Stimulated activated CD8-positive, alpha-beta memory T cell treated with anti-CD3 and anti-CD28 coated beads, Interleukin-4, amount 100 ng/mL, for 48 hours (primary cell): ENCODE measurements at places on chromosomes 1 and 21.

DNA sequence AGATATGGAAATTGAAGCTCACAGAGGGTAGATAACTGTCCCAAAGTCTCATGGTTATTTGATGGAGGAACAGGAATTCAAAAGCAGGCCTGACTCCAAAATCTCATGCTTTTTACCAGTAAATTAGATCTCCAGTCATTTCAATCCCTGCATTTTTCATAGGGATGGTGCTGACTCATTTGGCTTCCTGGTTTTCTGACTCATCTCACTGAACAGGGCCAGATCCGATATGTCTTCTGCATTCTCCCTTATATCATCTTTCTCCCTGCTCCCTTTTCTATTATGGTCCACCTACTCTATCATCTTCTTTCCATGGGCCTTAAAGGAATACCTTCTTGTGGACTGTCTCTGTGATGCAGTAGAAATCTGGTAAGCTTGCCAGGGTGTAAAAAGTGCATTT lies 187.2 kb downstream of the FGGY start:
- no peak for DNase-seq

GRCh38 chr1:157519451-157519850 lies 32.9 kb downstream of the FCRL5 start:
- DNase-seq = no peak

- DNase-seq = no peak
These were observed 144.5 kb downstream of the TM2D1 start for GRCh38 chr1:61580417-61580816.

DNA sequence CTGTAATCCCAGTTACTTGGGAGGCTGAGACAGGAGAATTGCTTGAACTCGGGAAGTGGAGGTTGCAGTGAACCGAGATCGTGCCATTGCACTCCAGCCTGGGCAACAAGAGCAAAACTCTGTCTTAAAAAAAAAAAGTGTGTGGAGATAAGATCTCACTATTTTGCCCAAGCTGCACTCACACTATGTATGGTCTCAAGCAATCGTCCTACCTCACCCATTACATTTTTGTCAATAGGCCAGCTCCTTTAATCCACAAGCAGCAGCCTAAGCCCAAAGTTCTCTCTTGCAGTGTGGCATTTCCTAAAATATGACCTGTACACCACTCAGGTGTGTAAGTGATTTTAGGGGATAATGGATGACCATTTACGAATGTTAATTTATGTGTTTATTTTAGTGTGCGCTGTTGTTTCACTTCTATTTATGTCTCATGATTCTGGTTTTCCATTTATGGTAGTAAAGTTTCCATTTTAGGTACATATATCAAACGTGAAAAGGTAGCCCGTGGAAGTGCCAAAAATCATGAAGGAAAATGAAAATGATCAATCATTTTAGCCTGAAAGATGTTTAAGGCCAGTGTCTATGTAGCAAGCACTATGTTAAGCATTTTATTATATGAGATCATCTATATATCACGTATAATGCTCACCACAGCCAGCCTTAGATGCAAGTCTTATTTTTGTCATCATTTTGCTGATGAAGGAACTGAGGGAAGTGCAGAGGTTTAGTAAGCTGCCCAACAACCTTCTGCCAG lies 5.6 kb downstream of the LCK start:
- DNase-seq = no peak

- DNase-seq = peak; percentile 67
These were observed 736 bp downstream of the KCNC4 start for GRCh38 chr1:110210604-110211495.

- DNase-seq = no peak
These were observed 38.1 kb downstream of the C1orf21 start for GRCh38 chr1:184424945-184425344.

DNA sequence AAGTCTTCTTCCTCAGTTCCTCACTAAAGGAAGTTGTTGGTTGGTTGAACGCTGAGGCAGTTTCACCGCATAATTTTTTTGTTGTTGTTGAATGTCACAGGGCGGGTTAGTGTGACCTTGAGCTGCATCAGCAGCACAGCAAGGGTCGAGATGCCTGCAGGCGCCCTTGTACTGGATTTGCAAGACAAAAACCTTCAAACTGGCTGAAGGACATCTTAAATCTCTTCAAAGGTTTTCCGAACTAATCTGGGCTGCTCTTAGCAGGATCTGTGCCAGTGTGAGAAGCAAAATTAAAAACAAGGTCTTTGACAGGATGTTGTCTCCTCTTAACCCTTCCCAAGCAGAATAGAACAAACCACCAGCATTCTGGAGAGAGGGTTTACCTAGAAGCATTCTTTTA lies 59.4 kb downstream of the NRIP1 start:
- no peak for DNase-seq

DNA sequence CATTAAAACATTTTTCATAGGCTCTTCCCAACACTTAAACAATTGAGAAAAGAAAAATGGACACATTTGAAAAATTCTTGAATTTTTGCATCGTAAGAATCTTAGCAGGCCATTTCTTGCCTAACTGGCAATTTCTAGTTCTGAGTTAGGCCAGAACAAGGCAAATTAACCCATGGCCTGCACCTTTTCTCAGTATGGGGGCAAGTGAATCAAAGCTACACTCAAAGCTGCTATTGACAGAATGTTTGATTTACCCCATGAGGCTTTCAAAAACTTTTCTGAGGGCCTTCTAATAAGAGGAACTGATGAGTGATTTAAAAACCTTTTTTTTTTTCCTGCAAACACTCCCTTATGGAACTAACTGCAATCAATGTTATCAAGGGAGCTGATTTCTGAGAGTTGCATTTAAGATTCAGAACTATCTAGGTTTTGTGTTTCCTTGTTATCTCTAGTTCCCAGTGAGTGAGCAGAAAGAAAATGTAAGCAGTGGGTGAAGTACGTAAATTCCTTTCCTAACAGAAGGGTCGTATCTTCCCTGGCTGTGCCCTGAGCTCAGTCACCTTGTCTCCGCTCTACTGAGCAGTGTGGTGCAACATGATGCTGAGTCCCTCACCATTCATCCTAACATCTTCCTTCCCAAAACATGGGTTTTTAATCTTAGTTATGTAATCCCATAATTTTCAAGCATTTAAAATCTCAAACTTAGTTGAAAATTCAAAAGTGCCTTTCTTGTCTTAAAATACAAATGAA lies 353.7 kb downstream of the DPYD start:
- DNase-seq = no peak

DNA sequence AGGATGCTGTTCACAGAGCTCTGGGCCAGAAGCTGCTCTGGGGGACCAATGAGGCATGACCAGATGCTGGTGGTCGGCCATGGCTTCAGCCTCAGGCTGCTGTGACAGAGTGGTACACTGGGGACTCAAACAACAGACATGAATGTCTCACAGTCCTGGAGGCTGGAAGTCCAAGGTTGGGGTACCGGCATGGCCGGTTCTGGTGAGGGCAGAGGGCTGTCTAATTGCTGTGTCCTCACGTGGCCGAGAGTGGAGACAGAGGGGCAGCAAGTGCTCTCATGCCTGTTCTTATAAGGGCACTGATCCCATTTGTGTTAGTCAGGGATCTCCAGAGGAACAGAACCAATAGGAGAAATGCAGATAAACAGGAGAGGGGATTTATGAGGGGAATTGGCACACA lies 253.5 kb upstream of the C1orf174 start:
- no peak for DNase-seq

- DNase-seq = no peak
These were observed 6.8 kb upstream of the SLAMF1 start for GRCh38 chr1:160653620-160654016.

- DNase-seq = no peak
These were observed 38.0 kb upstream of the HLX start for GRCh38 chr1:220841293-220841692.

- no peak for DNase-seq
These were observed 23.9 kb upstream of the ZZZ3 start for GRCh38 chr1:77706321-77706720.

DNA sequence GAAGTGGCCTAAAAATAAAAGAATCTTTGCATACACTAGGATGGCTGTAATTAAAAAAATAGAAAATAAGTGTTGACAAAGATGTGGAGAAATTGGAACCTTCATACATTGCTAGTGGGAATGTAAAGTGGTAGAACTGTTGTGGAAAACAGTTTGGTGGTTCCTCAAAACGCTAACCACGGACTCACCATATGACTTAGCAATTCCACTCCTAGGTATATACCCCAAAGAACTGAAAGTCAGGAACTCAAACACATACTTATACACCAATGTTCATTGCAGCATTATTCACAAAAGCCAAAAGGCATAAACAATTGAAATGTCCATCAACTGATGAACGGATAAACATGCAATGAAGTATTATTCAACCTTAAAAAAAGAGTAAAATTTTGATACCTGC lies 10.8 kb upstream of the HMGCL start:
- DNase-seq = no peak

DNA sequence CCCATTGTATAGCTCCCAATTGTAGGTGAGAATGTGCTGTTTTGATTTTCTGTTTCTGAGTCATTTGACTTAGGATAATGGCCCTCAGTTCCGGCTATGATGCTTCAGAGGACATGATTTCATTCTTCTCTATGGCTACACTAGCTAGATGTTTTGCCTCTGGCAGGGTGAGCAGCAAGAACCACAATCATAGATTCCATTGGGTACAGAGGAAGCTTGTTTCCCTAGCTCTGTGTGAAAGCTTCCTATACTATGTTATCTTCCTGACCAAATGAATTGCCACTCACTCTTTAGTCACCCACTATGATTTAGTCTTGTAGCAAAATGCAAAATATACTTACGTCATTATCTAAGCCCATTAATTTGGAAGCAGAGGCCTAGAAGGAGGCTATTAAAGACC lies 616.3 kb downstream of the PLA2G4A start:
- no peak for DNase-seq

- DNase-seq = no peak
These were observed 51.5 kb downstream of the SH3BGR start for GRCh38 chr21:39503123-39503762.

GRCh38 chr21:44548381-44548780 lies 2.9 kb downstream of the KRTAP10-2 start:
- DNase-seq = peak; percentile 12

- no peak for DNase-seq
These were observed 11.9 kb downstream of the COL16A1 start for GRCh38 chr1:31691951-31692350.

DNA sequence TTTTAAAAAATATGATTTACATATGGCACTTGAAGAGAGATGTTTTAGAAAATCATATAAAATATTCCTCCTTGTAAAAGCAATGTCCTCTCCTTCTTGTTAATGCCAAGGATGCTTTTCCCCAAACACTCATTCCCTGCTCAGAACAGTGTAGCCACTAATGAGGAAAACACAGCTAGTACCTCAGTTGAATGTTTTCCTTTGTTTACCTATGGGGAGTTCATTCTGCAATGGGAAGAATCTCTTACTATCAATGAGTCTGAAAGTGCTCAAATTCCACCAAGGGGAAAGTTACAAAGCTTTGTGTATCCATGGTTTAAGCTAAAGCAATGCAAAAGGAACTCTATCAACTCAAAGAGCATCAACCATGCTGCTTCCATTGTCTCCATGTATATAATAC lies 221.9 kb upstream of the ADGRL2 start:
- no peak for DNase-seq

DNA sequence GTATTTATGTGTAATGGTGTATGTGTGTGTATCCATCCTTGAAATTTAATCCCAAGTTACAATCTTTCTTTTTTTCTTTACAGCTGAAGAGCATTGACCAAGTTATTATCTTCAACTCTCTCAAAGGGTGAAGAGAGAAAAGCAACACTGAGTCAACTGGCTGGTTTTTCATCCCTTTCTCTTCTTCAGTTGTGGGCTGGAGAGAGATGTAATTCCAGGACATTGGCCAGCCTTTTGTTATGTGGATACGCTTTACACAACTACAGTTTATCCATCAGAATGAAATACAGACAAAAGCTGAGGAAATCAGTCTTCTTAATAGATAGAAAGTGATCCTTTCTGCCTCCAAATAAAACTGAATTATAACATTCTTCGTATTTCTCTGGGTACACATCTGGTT lies 357.0 kb upstream of the NCAM2 start:
- DNase-seq = no peak

- no peak for DNase-seq
These were observed 32.2 kb downstream of the FAM177B start for GRCh38 chr1:222769181-222769580.

DNA sequence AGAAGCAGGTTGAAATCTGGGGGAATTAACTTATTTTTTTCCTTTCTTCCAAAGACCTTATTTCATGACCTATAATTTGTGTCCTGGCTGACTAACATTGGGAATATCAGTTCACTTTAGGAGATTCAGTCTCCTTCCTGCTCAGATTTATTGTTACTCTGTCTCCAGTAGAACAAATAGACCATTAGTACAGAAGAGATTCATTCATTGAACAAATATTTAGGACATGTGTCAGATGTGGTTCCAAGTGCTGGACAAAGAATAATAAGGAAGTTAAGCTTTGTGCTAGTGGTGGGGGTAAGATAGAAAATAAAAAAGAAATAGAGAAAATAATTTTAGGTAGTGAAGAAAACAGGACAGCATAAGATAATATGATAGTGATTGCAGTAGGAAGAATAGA lies 20.3 kb downstream of the ZMYM4 start:
- DNase-seq = no peak

DNA sequence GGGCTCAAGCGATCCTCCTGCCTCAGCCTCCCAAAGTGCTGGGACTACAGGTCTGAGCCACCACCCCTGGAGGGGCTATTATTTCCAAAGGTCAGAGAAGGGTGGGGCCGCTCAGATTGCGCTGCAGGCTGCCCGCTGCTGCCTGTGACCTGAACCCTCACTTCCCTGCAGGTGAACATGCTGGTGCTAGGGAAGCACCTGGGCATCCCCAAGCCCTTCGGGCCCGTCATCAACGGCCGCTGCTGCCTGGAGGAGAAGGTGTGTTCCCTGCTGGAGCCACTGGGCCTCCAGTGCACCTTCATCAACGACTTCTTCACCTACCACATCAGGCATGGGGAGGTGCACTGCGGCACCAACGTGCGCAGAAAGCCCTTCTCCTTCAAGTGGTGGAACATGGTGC lies 8.6 kb upstream of the PADI6 start:
- no peak for DNase-seq

DNA sequence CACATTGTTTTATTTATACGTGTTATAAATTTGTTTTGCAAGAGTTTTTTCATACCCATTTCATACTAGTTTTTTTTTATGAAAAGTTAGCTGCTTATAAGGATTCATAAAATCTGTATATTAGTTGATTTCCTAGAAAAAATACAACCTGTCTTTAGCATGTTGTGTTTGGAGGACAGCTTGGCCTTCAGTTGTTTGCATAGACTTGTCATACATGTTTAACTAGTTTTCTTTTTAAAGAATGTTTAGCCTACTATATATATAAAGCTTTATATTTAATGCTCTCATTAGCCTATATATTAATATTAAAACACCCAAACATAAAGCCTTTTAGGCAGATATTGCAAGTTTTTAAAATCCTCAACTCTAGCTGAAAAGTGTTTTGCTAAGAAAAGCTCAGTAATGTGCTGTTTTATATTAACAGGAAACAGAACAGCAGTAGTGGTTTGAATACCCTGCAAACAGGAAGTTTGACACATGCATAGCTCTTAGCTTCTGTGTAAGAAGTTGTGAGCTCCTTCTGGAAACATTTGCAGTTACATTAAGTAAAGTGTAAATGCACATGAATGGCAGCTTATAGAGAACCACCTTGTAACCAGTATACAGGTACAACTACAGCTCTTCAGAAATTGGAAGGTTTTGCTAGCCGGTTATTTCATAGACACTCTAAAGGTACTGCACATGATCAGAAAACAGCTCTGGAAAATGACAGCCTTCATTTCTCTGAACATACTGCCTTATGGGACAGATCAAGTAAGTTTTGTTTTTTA lies at the start of gene PRKACB:
Gene PRKACB, plus strand, starts transcription at position 476 of the 770 bp plus-strand sequence. Its CDS starts 91 bp downstream, at position 567.
- DNase-seq = no peak
